Epithelial cell of prostate (primary cell): ENCODE measurements at places on chromosomes 5 and 9.
A peak's percentile ranks its signal among the peaks of the same experiment; 100 is the strongest.

GRCh38 chr9:13487936-13488335 lies 208.4 kb upstream of the MPDZ start:
- no peak for DNase-seq

- no peak for DNase-seq
Observed at GRCh38 chr5:72314571-72315172, 5.4 kb downstream of the MRPS27 start.

DNA sequence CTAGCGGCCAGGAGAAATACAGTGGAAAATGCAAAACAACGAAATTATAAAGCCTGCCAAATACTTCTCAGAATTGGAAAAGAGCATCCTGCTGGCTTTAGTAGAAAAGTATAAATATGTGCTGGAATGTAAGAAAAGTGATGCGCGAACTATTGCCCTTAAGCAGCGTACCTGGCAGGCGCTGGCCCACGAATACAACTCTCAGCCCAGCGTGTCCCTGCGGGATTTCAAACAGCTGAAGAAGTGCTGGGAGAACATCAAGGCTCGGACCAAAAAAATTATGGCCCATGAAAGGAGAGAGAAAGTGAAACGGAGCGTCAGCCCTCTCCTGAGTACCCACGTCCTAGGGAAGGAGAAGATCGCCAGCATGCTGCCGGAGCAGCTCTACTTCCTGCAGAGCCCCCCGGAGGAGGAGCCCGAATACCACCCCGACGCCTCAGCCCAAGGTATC lies 15.0 kb downstream of the MSANTD3 start:
- DNase-seq = no peak

DNA sequence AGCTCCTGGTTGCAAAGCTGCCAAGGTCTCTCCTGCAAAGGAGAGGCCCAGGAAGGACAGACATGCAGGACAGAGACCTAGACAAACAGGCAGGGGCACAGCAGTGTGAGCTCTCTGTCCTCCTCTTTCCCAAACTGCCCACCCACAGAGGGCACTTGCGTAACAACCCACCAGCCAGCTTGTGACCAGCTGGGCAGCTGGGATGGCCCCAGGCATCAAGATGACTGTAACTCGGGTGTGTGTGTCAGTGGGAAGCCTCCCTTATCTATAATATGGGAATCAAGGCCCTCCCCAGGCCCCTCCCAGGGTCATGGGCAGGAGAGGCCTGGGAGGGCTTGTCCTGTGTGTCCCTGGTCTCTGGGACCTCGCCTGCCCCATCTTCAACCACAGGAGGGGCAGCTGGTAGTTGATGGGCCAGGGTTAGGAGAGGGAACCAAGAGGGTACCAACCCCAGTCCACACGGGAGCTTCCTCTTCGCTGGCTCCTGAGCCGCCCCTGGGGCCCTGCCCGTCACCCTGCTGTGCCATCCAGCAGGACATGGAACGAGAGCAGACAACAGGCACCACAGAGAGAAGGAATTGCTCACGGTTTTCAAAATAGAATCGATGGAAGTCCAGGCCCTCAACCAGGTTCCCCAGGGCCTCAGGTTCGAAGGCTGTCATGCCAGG lies 37.9 kb downstream of the SLC6A7 start:
- DNase-seq = no peak

DNA sequence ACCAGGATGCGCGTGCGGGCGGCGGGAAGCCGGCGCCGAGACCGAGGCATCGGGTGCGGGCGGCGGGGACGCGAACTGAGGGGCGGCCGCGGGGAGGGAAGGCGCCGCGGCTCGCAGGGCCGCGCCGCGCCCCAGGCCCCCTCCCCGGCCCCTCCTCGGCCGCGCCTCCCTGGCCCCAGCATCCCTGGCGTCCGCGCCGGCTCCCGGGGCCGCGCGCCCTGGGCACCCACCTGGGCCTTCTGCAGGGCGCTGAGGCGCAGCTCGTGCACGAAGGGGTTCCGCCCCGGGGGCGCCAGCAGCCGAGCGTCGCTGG lies 324 bp downstream of the LPCAT1 start:
- no peak for DNase-seq

DNA sequence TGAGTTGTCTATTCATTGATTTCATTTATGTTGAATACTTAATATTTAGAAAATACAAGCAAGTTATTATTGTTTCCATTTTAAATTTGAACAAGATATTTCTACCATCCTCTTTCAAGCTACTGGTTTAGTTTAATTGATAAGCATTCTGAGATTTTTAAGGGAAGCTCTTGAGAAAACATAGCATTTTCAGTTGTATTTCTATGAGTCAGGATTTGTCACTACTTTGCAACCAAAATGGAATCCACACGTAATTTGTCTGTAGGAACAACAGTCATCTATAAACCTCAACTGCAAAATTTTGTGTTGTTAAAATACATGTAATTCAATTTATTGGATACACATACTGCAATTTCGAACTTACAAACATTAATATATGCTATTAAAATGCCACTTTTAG lies 74.0 kb downstream of the PRR16 start:
- no peak for DNase-seq

GRCh38 chr9:4106081-4106759 lies 193.6 kb downstream of the GLIS3 start:
- DNase-seq = peak; percentile 20

DNA sequence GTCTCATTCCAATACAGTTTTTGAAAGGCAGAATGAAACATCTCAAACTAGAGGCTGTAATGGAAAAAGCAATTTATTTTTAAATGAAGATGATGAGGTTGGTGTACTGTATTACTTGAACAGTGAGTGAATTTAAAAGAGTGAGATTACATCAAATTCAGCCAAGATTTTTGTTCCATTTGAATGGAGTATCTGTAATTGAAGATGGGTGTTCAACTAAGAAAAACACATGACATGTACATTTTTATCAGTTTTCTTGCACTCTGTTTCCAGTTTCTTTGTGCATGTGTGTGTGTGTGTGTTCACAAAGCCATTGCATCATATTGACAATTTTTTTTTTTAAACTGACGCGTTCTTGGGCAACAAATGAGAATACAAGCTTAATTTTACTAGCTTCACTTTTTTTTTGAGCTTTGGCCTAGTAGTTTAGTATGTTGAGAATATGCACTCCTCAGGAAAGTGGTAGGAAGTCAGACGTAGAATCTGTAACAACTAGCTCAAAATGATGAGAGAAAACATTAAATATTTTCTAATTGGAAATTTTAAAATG lies 243.5 kb downstream of the MAST4 start:
- no peak for DNase-seq

GRCh38 chr5:66669086-66669861 lies 73.1 kb downstream of the MAST4 start:
- no peak for DNase-seq

DNA sequence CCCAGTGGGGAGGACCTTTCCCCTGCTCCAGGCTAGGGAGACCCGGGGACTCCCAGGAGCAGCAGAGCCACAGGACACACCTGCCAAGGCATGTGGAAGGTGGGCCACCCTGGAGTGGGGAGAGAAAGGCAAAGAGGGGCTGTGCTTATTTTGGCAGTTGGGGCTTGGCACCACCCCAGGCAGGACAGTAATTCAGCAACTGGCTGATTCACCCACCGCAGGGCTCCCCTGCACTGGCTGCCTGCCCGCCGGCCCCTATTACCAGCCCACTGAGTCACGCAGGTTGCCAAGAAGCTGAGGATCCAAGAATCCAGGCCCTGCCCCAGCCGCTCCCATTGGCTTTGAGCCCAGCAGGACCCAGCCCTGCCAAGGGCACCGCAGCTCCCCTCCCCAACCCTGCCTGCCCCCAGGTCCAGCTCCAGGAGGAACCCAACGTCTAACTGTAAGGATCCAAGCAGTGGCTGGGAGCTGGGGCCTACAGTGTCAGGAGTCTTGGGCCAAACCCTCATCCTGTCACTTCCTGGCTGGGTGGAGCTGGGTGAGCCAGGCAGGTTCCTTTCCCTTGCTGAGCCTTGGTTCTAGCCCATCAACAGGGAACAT lies 14.2 kb upstream of the RALGDS start:
- DNase-seq = peak; percentile 83

GRCh38 chr9:121252104-121252851 lies 15.7 kb upstream of the GSN start:
- DNase-seq = no peak

DNA sequence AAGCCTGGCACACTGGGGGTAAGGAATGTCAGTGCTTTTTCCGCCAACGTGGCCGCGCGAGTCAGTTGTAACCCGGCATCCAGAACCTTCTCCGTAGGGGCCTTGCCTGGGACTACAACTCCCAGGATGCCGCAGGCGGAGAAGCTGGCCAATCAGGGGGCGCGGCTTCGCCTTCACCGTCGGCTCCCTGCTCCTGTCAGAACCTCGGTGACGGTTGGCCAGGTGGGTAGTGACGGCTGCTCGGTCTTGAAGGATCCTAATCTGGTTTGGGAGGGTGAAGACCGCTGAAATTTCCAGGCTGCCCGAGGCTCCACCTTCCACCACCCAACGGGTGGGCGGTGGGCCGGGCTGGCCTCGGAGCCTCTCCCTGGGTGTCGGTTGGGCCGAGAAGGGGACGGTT lies at the start of gene C5orf58:
Gene C5orf58, plus strand, starts transcription at position 200 of the 400 bp plus-strand sequence. CDS start 1,992 bp downstream, outside the sequence.
- no peak for DNase-seq

GRCh38 chr9:21796768-21797167 lies 5.7 kb upstream of the MTAP start:
- DNase-seq = peak; percentile 80

DNA sequence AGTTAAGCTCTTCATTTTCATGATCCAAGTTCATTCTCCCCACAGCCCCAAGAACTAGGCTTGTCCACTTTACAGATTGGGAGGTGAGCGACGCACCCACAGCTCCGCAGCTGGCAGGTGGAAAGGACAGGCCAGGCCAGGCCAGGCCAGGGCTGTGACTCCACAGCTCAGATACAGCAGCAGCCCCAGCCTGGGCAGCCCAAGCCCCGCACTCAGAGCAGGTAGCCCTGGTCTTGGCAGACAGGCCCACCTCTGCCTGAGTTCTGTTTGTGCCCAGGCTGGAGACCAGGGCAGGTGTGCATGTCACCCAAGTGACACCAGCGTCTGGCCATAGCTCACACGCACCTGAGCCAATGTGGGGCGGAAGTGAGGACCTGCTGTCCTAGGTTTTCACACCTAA lies 124.7 kb downstream of the WNK2 start:
- DNase-seq = no peak

GRCh38 chr9:69494763-69495162 lies 169.7 kb downstream of the ENTREP1 start:
- DNase-seq = no peak

DNA sequence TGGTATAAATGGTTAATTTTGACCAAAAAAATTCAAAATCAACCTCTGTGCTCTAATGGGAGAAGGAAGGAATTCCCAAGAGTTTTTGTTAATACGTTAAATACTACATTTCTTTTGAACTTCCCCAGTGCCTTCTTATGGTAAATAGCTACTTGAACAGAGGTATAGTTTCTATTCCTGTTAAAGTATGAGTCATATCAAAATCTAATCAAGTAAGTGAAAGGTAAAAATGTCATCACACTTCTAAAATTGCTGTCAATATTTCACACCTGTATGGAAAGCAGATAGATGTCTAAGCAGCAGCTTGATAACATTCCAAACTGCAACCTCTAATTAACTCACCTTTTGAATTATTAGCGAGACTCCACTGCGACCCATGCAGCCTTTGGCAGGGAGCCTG lies 214.1 kb upstream of the MEF2C start:
- DNase-seq = no peak

- DNase-seq = no peak
Observed at GRCh38 chr5:134136221-134136631, 21.7 kb downstream of the TCF7 start.

- DNase-seq = no peak
Observed at GRCh38 chr5:118701791-118702190, 286.6 kb downstream of the DTWD2 start.

- no peak for DNase-seq
Observed at GRCh38 chr9:23648651-23649050, 177.4 kb downstream of the ELAVL2 start.

DNA sequence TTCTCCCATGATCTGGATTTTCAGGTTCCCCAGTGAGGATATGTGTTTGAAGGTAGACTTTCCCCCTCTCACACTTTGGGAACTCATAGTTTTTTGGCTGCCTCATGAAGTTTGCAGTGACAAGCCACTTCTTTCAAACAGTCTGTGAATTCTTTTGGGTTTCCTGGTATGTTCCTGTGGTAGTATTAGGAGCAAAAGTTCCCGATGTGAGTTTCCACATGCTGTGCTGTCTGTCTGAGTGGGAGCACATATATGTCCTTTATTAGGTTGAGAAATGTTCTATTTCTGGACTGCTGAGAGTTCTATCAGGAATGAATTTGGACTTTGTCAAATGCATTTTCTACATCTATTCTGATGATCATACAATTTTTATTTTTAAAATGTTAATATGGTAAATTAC lies 273.2 kb upstream of the TARS1 start:
- DNase-seq = no peak

GRCh38 chr5:86971034-86971571 lies 296.6 kb upstream of the RASA1 start:
- no peak for DNase-seq

- no peak for DNase-seq
Observed at GRCh38 chr9:99866398-99866797, 40.1 kb upstream of the STX17 start.

- DNase-seq = no peak
Observed at GRCh38 chr9:122426723-122427122, 51.0 kb downstream of the OR1J1 start.

- DNase-seq = no peak
Observed at GRCh38 chr5:170104710-170105109, 987 bp upstream of the FOXI1 start.

- no peak for DNase-seq
Observed at GRCh38 chr9:5578018-5578697, 50.7 kb upstream of the RIC1 start.

DNA sequence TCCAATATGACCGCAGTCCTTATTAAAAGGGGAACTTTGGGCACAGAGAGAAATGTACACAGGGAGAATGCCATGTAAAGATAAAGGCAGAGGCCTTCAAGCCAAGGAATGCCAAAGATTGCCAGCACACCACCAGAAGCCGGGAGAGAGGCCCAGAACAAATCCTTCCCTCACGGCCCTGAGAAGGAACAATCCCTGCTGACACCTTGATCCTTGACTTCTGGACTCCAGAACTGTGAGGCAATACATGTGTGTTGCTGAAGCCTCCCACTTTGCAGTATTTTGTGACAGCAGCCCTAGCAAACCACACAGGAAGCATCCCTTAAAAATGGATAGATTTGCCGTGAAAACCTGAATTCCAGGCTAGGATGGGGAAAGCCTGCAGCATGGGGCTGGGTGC lies 80.0 kb downstream of the MAMDC2 start:
- DNase-seq = no peak

DNA sequence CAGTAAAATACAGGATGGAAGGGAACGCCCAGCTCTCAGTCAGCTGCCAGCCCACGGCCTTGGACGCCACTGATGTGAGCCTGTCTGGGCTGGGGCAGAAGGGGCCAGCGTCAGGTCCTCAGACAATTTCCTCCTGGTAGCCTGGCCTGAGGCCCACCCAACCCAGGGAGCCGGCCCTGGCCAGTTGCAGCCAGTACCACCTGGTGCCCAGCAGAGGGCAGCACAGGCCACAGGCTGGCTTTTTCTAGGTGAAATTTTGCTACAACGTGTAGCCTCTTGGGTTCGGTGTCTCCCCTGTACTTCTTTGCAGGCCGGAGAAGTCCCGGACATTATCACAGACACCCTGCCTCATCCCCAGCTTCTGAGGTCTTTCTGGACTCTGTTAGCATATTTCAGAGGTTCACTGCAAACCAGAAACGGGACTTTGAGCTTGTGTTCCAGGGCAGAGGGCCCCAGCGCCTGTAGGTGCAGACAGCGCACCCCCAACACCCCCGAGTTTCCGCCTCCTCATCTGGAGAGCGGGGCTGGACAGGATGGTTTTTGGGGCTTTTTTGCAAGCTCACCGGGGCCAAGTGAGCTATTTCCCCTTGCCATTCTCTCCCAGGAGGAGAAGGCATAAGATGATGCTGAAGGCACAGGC lies 45.9 kb upstream of the KCNMB1 start:
- no peak for DNase-seq

- no peak for DNase-seq
Observed at GRCh38 chr9:134063088-134063570, 4.7 kb downstream of the BRD3 start.
